Activated T-cell treated with anti-CD3 and anti-CD28 coated beads, Interleukin-2, amount 50 U/mL, for 72 hours (primary cell): ENCODE measurements at places on chromosomes 4 and X.

DNA sequence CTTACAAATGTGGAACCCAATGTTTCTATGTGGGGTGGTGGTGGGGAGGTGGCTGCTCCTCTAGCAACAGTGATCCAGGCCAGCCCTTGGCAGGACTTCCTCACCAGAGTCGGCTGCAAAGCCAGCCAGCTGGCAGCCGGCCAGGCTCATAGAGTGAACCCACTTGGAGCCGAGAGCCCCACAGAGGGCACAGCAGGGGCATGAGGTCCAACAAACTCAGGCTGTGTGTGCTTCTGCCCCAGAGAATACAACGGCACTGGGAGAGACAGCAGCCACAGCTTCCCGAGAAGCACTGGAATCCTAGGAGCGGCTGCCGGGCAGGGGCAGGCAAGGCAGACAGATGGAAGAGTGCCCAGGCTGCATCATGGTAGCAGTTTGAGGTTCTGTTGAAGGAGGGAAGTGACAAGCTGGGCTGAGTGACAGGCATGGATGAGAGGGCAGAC is 23.5 kb upstream of the SOWAHD start:
- DNase-seq = no peak

GRCh38 chrX:119486745-119487144 is 18.5 kb downstream of the SLC25A5 start:
- DNase-seq = no peak

GRCh38 chr4:129064717-129065116 is 28.6 kb downstream of the SCLT1 start:
- DNase-seq = no peak

GRCh38 chr4:3244747-3245146 is 4.2 kb upstream of the MSANTD1 start:
- DNase-seq = no peak

- no peak for DNase-seq
These were observed 65.6 kb downstream of the OR13H1 start for GRCh38 chrX:131609480-131609879.

GRCh38 chr4:98689507-98690174 is 31.2 kb upstream of the TSPAN5 start:
- no peak for DNase-seq
